Stimulated activated CD8-positive, alpha-beta memory T cell treated with anti-CD3 and anti-CD28 coated beads, Interleukin-2, amount 100 ng/mL, for 48 hours (primary cell): ENCODE measurements at places on chromosomes 7 and 10.
A peak's percentile ranks its signal among the peaks of the same experiment; 100 is the strongest.

DNA sequence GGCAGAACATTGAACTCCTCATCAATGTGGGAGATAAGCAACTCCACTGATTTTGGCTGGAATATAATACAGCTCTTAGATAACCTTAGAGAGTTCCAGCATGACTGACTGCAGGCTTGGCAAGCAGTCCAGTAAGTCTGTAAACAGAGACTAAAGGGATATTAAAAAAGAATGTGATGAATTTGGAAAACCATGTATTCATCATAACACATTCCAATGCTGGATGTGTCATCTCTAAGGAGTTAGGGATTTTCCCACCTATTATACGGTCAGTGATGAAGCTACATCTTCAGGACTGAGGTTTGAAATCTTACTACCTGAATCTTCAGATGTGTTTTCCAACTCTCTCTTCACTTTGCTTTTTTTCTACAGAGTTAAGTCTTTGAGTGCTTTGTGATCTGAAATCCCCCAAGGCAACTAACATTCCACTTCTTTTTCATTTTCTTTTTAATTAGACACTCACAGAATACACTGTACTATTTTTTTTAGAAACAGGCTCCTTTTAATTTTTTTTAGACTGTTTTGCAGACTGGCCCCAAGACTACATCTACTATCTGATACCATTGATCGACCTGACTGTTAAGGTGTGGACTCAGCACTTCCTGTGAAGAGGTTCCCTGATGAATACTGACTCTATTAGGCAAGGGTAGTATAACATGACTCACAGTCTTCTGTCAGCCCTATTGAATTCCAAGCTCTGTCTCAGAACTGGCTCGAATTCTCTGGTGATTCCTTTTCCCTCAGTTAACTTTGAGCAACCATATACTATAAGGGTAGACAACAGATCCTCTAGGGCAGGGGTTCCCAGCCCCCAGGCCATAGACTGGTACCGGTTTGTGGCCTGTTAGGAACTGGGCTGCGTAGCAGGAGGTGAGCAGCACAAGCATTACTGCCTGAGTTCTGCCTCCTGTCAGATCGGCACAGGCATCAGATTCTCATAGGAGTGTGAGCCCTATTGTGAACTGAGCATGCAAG is 678.2 kb downstream of the GRM8 start:
- no peak for DNase-seq

DNA sequence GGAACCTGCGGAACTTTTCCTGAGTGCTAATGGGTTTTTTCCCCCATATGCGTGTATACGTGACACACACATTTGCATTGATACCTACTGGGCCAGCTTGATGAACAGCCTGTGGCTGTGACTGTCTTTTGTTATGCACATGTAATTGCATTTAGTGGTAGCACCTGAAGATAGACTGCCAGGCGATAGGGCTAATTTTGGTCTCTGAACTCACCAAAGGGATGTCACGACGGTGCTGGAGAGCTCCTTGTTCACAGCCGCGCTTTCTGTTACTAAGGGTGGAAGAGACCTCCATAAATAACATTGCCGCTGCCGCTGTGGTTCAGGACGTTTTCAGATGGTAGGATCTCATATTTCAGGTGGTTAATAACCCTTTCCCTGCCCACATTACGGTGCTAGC is 133.2 kb downstream of the CAMK1D start:
- no peak for DNase-seq

DNA sequence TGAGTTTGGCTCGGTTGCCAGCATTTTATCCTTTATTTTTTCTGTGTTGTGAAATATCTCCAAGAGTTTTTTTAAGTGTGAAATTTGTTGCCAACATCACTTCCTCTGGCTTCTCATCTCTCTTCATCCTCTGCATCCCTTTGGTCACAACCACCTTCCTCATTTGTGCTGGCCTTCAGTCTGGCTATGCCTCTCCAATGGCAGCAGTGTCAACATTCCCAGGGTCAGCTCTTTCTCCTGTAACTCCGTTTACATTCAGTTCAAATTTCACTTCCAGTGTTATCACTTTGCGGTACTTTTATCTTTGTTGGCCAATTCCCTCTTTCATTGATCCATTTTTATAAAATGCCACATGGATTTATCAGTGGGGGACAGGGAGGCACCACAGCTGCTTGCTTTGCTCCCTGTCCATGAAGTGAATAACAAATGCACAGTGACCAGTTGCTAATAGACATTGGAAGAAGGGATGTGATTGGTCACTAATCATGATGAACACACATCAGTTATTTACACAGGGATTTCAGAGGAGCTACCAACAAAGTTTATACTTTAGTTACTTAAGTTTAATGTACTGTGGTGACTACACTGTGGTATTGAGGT is 311.4 kb upstream of the LRGUK start:
- no peak for DNase-seq

DNA sequence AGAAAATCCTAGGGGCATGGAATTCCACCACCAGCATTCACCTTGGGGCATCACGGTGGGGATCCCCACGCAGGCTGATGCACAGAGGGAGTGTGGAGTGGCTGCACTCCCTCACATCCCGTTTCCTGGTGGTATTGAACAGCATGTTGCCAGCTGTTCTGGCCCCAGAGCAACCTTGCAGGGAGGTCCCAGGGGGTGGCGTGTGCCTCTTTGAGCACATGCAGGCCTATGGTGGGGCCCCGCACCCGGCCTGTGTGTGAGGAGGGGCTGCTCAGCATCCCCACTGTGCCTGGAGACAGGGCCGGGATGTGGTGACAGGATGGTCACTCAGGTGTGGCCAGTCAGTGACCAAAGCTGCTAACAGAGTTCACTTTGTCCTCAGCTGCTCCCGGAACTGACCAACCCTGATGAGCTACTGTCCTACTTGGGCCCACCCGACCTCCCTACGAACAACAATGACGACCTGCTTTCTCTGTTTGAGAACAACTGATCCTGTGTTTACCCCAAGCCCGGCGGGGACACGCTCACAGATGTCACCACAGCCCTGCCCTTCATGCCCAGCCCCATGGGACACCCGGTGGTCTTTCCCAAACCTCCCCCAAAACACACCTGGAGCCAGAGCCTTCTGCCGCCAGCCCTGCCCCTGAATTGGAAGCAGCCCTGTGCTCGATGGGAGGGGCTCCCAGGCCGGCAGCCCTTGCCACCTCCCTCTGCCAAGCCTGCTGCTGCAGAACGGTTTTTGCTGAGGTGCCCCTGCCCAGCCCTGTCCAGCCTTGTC is 18.7 kb downstream of the ZMIZ2 start:
- no peak for DNase-seq

DNA sequence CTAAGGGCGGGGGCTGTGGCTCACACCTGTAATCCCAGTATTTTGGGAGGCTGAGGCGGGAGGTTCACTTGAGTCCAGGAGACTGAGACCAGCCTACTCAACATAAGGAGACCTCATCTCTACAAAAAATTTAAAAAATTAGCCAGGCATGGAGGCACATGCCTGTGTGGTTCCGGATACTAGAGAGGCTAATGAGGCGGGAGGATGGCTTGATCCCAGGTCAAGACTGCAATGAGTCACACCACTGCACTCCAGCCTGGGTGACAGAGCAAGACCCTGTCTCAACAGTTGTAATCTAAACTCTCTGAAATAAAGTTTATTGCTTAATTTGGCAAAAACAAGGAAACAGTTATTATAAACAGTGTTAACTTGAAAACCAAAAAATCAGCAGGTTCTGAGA is 123.3 kb downstream of the USP6NL start:
- DNase-seq: no peak

DNA sequence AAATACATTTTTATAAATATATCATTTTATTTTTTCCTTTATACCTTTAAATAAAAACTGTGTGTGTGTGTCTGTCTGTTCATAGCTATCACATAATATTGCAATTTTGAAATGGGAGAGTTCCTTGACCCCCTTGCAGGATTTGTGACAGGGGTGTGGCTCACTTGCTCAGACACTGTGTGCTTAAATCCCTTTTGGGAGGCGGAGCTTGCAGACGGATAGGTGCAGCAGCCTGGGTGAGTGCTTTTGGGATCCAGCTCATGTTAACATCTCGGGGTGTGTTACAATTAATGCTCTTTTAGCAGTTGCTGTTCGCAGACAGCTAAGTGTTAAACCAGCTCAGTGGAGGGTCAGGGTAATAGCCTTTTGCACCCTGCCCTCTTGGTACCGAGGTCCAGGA is 459.8 kb downstream of the IPMK start:
- DNase-seq: no peak

- DNase-seq: peak; percentile 80
These were observed 72.1 kb upstream of the LYZL2 start for GRCh38 chr10:30701451-30702173.

GRCh38 chr10:49351669-49352068 is 44.2 kb downstream of the DRGX start:
- no peak for DNase-seq

DNA sequence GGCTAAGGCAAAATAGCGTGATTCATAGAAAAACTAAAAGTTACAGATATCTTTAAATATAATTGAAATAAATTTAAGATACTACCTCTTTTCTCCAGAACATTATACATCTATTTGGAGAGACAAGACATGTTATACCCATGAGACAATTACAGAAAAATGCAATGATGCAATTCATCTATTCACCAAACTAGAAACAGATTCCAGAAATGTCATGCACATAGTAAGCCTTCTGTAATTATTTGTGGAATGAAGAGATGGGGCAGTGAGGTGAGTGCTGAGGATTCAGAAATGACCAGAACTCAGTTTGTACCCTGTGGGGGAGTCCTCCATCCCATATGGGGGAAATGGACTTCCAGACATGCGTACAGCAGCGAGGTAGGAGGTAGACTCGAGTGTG is 99.4 kb downstream of the MKX start:
- no peak for DNase-seq

GRCh38 chr10:52451817-52452216 is 137.7 kb downstream of the DKK1 start:
- no peak for DNase-seq

- no peak for DNase-seq
These were observed 580 bp downstream of the ZNF775 start for GRCh38 chr7:150379441-150380379.

DNA sequence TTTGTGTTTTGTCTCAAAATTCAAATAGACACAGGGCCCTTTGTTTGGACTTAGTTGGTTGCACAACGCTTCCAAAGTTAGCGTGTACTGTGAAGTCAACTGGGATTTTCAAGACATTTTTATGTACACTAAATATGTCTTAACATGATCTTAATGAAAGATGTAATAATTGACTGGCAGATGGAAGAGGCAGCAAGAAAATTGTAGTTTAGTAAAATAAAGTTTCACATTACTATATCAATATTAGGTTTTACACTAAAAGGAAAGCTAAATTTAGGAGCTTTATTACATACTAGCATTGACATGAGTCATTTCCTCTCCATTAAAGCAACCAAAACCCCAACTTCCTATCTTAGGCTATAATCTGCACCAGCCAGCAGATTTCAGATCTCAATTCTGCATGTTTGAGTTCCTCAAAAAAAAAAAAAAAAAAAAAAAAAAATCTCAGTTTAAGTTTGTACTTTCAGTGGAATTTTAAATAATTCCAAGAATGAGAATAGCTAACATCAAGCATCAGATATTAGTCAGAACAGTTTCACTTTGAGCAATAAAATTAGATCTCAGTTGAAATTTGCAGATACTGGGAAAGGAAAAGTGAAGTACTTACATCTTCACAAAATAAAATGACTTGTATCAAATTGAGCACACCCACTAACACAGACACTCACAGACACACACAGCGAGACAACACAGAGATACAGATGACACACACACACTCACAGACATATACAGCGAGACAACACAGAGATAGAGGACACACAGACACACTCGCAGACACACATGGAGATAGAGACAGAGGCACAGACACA is 346.6 kb upstream of the KLF6 start:
- DNase-seq: no peak

GRCh38 chr10:70348228-70348850 is 34.1 kb downstream of the LRRC20 start:
- DNase-seq: no peak

DNA sequence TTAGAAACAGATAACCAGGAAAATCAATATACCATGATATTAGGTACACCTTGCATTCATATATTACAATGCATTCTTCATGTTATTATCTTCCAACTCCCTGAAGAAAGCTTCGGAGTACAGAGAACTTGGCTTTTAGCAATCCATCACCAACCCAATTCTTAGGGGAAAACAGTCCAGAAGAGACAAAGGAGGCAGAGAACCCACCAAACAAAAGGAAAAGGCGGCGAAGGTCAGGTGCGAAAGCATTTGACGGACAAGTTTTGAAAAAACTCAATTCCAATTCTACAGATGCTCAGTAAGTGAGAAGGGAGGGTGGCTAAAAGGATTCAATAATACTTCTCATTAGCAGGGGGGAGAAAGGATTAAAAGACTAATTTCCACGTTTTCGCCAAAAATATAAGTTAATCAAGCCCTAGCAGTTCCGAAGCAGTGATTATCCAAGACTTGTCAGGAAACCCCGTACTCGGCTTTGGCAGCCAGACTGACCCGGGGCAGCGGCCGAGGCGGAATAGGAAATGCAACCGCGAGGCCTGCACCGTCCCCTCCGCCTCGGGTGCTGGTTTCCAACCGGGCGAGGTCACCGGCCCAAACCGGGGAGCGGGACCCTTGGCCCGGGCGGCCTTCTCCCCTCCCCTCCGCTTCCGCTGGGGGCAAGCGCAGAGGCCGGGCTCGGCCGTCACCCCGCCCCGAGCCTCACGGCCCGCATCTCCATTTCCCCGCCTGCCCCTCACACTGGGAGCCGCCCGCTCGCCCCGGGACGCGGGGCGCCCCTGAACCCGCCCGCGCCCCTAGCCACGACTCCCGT is 747 bp downstream of the GDI2 start:
- DNase-seq: peak; percentile 27

GRCh38 chr10:79019441-79020014 is 49.2 kb upstream of the ZMIZ1 start:
- no peak for DNase-seq

- DNase-seq: no peak
These were observed 56.6 kb downstream of the VOPP1 start for GRCh38 chr7:55515569-55516279.

DNA sequence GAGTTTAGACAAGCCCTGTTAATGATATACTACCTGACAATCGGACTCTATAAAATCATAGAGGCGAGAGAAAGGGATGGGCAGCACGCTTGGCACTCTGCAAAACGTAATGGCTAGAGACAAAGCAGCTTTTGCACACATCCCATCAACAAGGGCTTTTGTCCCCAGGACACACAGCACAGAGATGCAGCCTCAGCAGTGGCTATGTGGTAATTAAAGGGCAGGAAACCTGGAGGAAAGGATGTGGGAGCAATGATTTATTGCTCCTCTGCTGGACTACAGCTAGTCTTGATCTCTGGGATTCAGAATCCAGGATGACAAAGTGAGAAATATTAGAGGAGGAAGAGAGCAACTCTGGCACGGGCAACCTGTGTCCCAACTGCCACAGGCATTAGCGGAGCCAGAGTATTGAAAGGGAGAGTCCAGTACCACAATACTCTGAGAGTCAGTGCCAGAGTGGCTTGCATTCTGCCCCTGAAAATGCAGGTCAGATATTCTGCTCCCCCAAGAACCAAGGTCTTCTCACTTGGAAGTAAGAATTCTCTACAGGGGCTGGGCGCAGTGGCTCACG is 96.5 kb downstream of the ARMH3 start:
- DNase-seq: no peak

- peak; percentile 28 for DNase-seq
These were observed 94.0 kb downstream of the SLC37A3 start for GRCh38 chr7:140304191-140304799.
